Spleen (tissue), 13 donors: ENCODE measurements at places on chromosomes 3 and 15. TPM values are rescaled to one million over a fixed set of nuclear protein-coding genes. Genes with fewer than 3 reads are reported as not detected.

Gene THAP10
- 1.4 TPM for total RNA-seq

Gene LEKR1
- total RNA-seq: 4.1 TPM

Gene MEX3B
- total RNA-seq: 1.4 TPM

Gene CILP
- total RNA-seq: 0.33 TPM

Gene RTP1
- not detected for total RNA-seq

Gene GAP43
- total RNA-seq: not detected

Gene SNRPA1
- 64.1 TPM for total RNA-seq

Gene GRM2
- 2.1 TPM for total RNA-seq

Gene SYNPR
- total RNA-seq: not detected

- H3K36me3 ChIP-seq: no peaks in the 10 kb centered on the region
- no peak overlapping the region for H3K4me3 ChIP-seq
- H3K4me1 ChIP-seq: no peaks in the 10 kb centered on the region
- no peak overlapping the region for H3K27ac ChIP-seq
- no peaks in the 10 kb centered on the region for H3K27me3 ChIP-seq
- DNase-seq: no peak
Measured at GRCh38 chr3:54535619-54536018, 392.2 kb downstream of the LRTM1 start.

- DNase-seq: no peak
- no peaks in the 10 kb centered on the region for H3K4me1 ChIP-seq
- no peak overlapping the region for H3K4me3 ChIP-seq
- H3K36me3 ChIP-seq: no peaks in the 10 kb centered on the region
- no peaks in the 10 kb centered on the region for H3K27me3 ChIP-seq
Measured at GRCh38 chr3:191972714-191973398, 511.9 kb downstream of the PYDC2 start.

DNA sequence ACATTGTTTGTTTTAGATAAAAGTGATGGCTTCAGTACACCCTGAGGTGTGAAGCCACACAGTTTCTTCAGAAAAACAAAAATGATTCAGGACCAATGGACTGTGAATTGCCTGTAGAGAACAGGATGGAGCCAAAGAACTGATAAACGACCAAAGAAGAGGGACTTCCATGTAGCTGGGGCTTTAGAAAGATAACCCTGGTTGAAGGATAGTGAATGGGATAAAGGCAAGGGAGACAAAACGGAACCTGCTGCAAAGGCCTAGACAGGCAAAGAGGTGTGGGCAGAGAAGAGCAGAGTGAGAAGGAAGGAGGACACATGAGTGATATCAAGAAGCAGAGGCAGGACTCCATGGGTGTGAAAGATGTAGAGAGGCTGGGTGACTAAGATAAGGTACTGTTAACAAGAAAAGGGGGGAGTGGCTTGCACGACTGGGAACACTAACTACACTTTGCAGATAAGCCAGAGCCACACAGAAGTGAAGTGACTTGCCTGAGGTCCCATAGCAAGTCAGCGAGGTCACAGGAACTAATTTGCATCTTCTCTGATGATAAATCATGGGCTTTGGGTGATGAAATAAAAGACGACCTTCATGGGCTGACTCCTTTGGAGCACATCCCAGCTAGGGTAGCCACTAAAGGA is 44.3 kb downstream of the RAB6B start:
- no peak overlapping the region for H3K4me3 ChIP-seq
- H3K4me1 ChIP-seq: peaks cover 11% of the 10 kb centered on the region
- no peak overlapping the region for H3K27ac ChIP-seq
- DNase-seq: no peak

DNA sequence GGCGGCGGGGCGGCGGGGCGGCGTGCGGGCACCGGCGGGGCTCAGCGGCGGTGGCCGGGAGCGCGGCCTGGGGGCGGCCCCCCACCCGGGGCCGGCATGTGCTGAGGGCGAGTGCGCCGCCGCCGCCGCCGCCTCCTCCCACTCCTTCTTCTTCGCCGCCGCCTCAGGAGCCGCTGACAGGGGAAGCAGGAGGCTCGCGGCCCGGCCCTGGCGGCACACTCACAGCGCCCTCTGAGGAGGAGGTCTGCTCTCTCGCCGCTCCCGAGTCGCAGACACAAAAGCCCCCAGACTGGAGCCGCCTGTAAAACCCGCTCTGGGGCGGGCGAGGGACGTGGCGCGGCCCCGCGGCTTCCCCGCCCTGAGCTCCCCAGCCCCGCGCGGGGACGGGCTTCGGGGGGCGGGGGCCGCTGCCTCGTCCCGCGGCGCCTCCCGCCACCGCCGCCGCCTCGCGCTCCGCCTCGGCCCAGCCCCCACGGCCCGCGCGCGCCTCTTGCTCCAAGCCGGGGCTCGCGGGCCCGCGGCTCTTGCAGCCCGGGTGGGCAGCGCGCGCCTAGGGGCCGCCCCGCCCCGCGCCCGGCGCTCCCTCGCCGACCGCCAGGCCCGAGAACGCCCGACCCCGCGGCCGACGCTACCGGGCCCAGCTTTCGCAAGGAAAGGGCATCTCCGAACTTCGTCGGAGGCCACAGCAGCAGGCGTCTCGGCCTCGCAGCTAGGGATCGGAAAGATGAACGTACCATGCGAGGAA is at the start of gene PYGO1:
Gene PYGO1, minus strand, starts transcription at position 276 of the 745 bp plus-strand sequence. CDS start 462 bp downstream, outside the sequence.
- peak within 1 kb of the TSS; percentile 25 for H3K4me3 ChIP-seq
- H3K27me3 ChIP-seq: peaks cover 42% of the 10 kb centered on the region
- no peaks in the 10 kb centered on the region for H3K36me3 ChIP-seq
- H3K4me1 ChIP-seq: peaks cover 3% of the 10 kb centered on the region

GRCh38 chr3:58422756-58423325 is 10.8 kb downstream of the PDHB start:
- H3K27ac ChIP-seq: peak overlapping the region; percentile 49
- peaks cover 6% of the 10 kb centered on the region for H3K4me1 ChIP-seq
- no peak for DNase-seq

DNA sequence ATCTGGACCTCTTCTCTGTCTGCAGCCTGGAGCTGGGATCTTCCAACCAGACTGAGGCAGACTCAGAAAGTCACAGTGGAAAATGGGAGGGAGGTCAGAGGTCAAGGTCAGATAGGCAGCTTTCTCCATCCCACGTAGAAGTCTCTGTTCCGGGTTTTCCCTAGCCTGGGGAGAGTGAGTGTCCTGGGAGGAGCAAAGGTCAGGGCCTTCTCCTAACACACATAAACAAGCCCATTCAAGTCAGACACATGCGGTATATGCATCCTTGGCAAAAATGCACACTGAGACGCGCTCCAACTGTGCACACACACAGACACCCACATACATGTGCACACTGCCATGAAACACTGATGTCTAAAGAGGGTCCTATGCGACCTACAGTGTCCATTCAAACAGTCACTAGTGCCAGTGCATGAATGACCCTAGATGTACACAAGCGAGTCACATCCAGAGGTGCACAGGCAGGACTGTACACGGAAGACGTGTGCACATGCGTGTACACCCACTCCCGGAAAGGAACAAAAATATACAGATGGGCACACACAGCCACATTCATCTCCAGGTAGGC is 681 bp downstream of the TWF2 start:
- peaks cover 67% of the 10 kb centered on the region for H3K4me1 ChIP-seq
- H3K27ac ChIP-seq: peak overlapping the region; percentile 89
- DNase-seq: no peak
- no peaks in the 10 kb centered on the region for H3K36me3 ChIP-seq
- H3K27me3 ChIP-seq: no peaks in the 10 kb centered on the region

DNA sequence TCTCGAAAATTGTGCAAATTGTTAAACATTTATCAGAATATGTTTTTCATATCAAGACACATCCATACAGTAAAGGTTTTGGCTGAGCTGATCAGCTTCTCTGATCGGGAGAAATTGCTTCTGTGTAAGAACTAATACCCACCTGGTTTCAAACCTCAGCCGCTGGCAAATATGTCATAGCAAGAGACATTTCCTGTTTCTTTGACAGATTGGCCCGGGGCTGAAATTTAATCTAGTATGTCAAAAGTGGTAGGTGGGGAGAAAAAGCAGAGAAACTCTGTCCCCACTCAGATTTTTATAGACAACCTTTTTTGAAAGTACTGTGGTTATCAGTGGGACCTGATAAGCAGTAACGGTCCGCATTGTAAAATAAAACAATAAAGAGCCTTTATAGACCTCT is 88.8 kb upstream of the SLC24A5 start:
- no peaks in the 10 kb centered on the region for H3K27me3 ChIP-seq
- no peak overlapping the region for H3K4me3 ChIP-seq
- H3K4me1 ChIP-seq: no peaks in the 10 kb centered on the region
- H3K36me3 ChIP-seq: no peaks in the 10 kb centered on the region

DNA sequence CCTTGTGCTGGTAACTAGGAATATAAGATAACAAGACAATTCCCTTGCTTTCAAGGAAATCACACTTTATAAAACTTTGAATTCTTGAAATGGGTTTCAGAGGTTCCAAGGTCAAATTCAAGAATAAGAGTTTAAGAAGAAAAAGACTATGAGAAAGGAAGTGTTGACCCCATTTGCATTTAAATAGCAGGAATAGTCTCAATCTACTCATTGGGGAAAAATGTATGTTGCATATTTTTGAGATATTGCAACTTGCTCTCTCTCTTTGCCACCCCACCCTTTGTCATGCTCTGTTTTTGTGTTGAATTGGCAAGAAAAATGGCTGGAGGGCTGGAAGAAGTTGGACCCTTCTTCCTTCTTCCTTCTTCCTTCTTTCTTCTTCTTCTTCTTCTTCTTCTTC is 699.2 kb downstream of the TUSC7 start:
- no peak overlapping the region for H3K27ac ChIP-seq
- no peaks in the 10 kb centered on the region for H3K27me3 ChIP-seq
- H3K4me3 ChIP-seq: no peak overlapping the region

- peaks cover 52% of the 10 kb centered on the region for H3K4me1 ChIP-seq
- no peaks in the 10 kb centered on the region for H3K36me3 ChIP-seq
Measured at GRCh38 chr3:15347063-15347736, 14.8 kb upstream of the SH3BP5 start.

DNA sequence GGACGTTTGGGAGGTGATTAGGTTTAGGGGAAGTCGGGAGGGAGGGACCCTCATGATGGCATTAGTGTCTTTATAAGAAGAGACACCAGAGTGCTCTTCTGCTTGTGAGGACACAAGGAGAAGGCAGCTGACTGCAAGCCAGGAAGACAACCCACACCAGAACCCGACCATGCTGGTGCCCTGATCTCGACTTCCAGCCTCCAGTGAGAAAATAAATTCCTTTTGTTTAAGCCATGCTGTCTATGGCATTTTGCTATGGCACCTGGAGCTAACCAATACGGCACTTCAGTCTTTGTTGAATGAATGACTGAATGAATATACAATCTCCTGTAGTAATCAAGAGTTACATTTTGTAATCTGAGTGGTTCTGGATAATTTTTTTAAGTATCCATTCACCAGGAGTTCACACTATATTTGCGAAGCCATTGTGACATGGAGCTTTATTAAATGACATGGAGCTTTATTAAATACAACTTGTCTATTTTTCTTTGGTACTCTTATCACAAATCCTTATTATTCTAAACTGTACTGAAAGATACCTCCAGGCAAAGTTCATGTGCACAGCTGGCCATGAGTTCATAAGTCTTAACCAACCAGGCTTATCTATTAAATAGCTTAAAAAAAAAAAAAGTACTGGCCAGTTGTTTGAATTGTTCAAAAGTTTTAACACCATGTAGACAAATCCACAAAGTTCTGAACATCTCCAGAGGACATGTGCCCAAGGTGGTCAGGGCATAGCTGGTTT is 24.8 kb upstream of the BHLHE40 start:
- H3K27me3 ChIP-seq: no peaks in the 10 kb centered on the region
- DNase-seq: no peak
- H3K4me1 ChIP-seq: no peaks in the 10 kb centered on the region
- no peak overlapping the region for H3K4me3 ChIP-seq
- no peaks in the 10 kb centered on the region for H3K36me3 ChIP-seq

DNA sequence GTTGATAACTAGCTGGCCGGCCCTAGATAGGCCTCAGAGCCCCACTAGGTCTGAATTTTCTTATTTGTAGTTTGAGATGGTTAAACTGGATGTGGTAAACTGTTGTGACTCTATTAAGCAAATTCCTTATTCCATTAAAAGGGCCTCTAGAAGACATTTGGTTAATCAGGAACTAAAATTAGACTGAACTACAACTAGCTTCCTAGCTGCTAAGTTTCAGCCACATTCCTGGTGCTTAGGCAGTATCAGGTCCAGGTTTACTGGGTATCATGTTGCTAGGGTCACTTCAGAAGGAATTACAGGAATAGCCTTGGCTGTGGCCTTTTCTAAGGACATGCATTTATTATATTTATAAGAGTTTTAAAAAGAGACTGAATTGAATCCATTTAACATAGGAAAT is 136.3 kb downstream of the PLD1 start:
- no peaks in the 10 kb centered on the region for H3K4me1 ChIP-seq
- H3K4me3 ChIP-seq: no peak overlapping the region
- H3K27me3 ChIP-seq: no peaks in the 10 kb centered on the region
- H3K27ac ChIP-seq: no peak overlapping the region
- H3K36me3 ChIP-seq: peaks cover 6% of the 10 kb centered on the region

DNA sequence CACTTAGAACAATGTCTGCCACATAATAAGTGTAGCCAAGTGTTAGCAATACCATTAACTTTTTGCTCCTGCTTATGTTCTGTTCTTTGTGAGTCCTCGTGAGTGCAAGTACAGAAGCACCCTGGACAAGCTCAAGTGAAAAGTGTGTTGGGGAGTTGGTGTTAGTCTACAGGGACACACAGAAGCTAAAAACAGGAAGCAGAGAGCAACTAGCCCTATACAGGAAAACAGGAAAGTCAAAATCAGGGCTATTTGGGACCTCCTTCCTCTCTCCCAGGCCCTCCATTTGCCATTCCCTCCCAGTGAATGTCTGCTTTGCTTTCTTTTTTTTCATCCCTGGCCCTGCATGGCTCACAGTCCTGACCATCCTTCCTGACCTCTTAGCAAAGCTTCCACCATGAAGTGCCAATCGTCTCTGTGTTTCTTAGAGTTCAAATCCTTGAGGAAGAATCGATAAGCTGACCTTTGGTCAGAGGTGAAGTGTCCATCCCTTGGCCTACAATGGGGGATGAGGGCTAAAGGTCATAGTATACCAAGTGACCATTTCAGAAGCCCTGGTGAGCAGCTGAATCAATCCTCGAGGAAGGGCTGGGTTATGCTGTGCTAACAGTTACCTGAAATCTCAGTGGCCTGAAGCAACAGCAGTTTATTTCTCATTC is 328.2 kb downstream of the SHQ1 start:
- H3K36me3 ChIP-seq: no peaks in the 10 kb centered on the region
- no peak for DNase-seq
- no peaks in the 10 kb centered on the region for H3K27me3 ChIP-seq
- H3K4me3 ChIP-seq: no peak overlapping the region

- H3K36me3 ChIP-seq: no peaks in the 10 kb centered on the region
- no peaks in the 10 kb centered on the region for H3K27me3 ChIP-seq
- H3K4me3 ChIP-seq: no peak overlapping the region
- DNase-seq: no peak
- H3K27ac ChIP-seq: no peak overlapping the region
- H3K4me1 ChIP-seq: no peaks in the 10 kb centered on the region
Measured at GRCh38 chr3:25119682-25120081, 308.4 kb upstream of the RARB start.

- no peak overlapping the region for H3K4me3 ChIP-seq
- H3K4me1 ChIP-seq: no peaks in the 10 kb centered on the region
- no peak for DNase-seq
- no peaks in the 10 kb centered on the region for H3K27me3 ChIP-seq
Measured at GRCh38 chr3:144221761-144222160, 250.1 kb downstream of the DIPK2A start.
